ENCODE measurements at places on chromosomes 5 and 9.
A peak's percentile ranks its signal among the peaks of the same experiment; 100 is the strongest.

GRCh38 chr5:95817430-95817829 lies 5.1 kb downstream of the GLRX start:
- peak; percentile 84 for DNase-seq

- DNase-seq: no peak
Measured at GRCh38 chr9:120938851-120939250, 12.3 kb upstream of the TRAF1 start.

- DNase-seq: peak; percentile 85
Measured at GRCh38 chr5:68149189-68149588, 66.4 kb upstream of the PIK3R1 start.

- no peak for DNase-seq
Measured at GRCh38 chr9:126400571-126400970, 73.9 kb downstream of the MVB12B start.

DNA sequence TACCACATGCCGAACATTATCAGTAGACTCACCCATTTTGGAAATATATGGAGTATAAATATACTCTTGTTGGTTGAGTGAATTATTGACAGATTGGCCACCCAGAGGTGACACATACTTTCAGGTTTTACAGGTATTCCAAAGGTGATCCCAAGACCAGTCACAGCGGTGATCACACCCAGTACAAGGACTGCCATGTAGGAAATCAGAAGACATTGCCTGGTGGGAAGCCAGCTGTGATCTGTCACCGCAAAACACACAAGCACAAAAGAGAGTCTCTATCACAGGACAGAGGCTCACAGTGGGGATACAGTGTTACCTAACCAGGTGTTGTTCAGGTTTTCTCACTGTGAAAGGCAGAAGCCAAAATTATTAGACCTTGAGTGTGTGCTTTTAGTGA lies 15.8 kb downstream of the BTF3 start:
- no peak for DNase-seq

- no peak for DNase-seq
Measured at GRCh38 chr9:33289936-33290246, 425 bp upstream of the NFX1 start.

GRCh38 chr9:79858508-79858907 lies 286.7 kb downstream of the TLE4 start:
- peak; percentile 9 for DNase-seq

DNA sequence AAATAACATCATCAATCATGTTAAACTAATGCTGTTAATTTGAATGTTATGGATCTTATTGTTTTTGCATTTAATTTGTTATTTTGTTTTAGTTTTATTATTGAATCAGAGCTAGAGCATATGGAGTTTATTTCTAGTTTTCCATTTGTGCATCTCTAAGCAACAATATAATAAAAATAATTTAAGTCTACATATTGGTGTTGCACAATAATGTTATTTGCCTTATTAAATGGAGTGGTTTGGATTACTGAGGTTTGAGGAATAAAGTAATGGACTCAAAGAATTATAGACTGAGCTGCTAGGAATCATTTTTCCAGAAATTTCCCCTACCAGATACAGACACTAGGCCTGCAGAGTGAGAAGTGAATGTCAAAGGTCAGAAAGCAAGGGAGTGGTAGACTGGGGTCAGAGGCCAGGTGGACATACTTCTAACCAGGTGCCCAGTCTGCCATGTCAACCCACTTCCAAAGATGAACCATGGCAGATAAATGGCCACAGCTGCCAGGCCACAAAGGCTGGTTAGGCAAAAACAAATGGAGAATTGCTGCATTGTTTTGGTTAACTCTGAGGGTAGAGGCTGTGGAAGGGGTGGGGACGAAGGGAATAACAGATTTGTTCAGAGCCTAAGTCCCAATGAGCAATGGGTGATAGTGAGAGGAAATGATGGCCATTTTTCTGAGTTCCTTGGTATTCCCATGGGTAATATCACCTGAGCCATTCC lies 113.1 kb downstream of the FBXL7 start:
- no peak for DNase-seq

DNA sequence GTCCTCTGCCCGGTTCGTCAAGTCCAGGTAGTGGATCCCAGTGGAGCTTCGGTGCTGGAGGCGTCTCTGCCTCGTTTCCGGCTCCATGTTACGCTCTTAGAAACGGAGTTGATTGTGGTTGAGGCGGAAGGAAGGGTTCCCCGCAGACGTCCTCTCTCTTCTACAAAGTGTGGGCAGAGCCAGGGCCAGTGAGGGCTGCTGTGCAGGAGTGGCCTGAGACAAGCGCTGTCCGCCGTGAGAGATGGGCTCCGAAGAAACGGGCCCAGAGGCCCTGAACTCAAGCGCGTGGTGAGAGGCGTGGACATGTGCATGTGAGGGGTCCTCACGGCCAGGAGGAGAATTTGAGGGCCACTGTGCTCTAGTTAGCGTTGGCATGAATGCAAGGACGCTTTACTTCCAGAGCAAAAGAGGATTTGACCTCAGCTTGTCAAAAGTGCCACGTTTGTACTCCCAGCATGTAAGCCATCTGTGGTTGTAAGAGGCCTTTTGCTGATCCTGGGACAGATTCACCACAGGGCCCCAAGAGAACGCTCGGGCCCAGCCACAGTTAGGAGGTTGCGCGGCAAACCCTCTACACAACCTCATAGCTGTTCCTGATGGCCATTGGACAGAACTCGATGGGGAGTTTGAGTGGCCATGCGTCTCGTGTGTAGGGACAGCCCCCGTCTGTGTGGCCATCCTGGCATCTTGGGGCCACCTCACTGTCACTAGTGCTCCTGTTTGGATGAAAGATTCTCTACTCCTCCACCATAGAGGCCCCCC lies 10.2 kb downstream of the MAN1B1 start:
- DNase-seq: no peak

DNA sequence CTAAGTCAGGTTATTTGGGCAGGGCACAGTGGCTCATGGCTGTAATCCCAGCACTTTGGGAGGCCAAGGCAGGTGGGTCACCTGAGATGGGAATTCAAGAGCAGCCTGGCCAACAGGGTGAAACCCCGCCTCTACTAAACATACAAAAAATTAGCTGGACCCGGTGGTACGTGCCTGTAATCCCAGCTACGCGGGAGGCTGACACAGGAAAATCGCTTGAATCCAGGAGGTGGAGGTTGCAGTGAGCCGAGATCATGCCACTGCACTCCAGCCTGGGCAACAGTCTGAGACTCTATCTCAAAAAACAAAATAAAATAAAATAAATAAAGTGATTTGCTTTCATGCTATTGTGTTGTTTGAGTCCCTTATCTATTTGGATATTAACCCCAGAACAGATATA lies 8.2 kb upstream of the FBXW2 start:
- no peak for DNase-seq

DNA sequence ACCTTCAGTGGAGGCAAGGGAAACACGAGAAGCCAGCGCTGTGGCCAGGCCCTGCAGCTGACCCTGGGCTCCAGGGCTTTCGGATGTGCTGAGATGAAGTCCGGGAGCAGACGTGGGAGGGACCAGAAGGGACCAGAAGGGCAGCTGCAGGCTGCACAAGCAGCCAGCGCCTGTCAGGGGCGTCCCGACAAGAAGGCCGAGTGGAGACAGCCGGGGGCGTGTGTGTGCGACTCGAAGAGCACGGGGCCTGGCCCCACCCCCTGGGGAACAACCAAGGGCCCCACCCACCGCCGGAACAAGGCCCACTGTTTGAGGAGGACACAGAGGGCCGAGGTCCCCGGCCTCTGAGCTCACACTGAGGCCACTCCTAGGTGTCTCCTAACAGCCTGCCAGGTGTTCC lies 31.4 kb downstream of the SLC12A7 start:
- DNase-seq: no peak

DNA sequence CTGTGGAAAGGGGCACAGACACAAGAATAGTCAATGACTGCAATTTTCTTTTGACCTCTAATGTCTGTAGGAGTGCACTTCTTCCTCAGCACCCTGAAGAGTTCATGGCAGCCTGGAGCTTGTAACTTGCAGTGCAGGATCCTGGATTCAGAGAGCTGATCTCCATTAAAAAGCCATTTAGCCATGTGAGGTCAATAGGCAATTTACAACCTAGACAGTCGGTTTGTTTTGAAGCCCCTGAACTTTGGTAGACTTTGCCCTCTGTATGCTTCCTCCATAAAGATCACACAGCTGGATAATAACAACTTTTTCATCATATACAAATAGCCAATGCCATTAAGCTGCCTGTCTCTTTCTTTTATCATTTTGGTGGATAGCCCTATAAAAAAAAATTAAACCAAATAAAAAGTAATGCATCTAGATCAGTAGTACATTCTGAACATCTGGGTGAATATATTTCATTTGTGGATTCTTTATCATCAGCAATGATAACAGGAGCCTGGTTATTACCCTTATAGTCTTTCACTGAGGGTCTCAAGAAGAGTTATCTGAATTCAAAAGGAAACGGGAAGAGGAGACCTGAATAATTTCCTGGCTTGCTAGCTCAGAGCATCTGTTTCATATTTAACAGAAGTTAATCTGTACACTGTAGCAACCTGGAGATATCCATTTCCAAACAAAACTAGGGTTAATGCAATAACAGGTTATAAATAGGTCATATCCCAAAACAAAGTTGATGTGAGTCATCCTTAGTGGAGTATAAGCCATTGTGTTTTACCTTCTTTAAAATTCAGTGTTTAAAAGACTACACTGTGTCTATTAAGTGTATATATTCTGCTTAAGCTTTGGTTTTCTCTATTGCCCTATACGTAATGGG lies 193.8 kb upstream of the ACTBL2 start:
- peak; percentile 34 for DNase-seq

DNA sequence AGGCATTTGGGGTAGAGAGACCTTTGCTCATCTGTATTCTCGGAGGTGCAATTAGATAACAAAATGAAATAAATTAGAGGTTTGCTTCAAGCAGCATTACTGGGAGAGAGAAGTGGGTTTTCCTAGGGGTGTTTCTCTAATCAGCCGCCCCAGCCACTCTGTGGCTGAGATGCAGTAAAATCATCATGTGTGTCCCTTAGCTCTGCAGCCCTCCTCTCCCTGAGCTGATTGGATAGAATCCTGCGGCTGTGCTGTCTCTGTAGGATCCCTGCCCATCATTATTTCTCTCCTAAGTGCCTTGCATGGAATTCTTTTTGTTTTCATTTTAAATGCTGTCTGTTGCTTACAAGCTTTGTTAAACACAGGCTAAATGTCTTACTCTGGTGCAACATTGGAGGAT lies 171.4 kb downstream of the SH3GL2 start:
- DNase-seq: no peak

DNA sequence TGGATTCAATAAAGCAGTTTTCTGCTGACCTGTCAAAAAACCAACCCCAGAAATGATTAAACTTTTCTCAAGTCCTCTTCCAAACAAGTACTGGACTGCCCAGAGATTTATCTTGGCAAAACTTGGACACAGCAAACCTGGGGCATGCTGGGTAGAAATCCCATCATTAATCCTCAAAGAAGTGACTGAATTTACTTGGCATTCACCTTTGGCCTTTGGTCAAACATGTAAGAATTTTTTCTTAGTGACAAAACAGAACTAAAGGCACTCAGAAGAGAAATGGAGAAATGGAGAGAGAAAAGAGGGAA lies 248.6 kb upstream of the NREP start:
- DNase-seq: peak; percentile 53

GRCh38 chr5:35404701-35405100 lies 174.4 kb upstream of the PRLR start:
- no peak for DNase-seq

DNA sequence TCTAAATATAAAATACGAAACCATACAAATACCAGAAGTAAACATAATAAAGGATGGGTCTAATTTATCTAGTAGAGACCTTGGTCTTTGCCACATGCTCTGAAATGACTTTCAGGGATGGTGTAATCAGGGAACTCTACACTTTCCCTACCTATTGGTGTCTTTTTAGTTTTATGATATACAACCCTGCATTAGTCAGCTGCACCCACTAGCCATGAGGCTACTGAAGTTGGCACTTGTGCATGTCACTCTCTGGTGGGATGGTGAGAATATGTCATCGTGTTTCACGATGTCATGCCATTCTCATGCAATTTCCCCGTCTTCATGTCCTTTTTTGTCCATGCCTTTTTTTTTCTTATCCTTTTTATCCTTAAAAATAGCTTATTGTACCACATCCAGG lies 234.9 kb upstream of the ACTBL2 start:
- no peak for DNase-seq

DNA sequence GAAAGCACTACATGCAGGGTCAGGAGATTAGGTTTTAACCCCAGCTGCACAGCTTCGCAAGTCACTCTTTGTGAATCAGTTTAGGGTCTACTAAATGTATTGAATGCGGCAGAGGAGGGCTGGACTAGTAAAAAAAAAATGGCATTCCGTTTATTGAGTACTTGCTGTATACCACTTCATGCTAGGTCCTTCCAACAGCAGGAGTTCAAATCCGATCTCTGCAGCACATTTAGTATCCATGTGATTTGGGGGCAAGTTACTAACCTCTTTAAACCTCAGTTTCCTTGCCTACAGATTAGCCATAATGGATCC lies 204.4 kb downstream of the SNCAIP start:
- DNase-seq: no peak

DNA sequence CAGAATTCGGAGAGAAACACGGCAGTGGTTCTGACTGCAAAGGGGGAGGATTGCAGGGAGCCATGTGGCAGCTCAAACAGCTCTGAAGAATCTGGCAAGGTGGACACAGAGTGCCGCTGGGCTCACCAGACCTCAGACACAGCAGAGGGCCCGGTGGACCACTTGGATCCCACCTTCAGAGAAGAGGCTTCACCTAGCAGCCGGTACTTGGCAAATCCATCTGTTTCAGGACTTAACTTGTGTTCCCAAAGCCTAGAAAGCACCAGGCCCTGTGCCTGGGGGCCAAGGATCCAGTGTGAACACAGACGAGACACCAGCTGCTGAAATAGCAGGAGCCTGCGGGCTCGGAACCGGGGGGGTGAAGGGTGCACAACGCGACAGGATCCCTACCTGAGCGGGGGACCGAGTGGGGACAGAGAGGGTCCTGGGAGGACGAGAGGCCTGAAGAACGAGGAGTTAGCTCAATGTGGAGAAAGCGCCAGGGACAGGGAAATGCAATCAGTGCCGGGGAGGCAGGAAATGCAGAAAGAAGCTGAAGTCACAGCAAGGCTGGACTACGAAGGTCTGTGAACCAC lies 44.6 kb downstream of the BTNL9 start:
- no peak for DNase-seq

- peak; percentile 44 for DNase-seq
Measured at GRCh38 chr9:19994296-19994695, 205.5 kb upstream of the SLC24A2 start.

- DNase-seq: no peak
Measured at GRCh38 chr9:99201603-99202002, 20.1 kb downstream of the ALG2 start.

DNA sequence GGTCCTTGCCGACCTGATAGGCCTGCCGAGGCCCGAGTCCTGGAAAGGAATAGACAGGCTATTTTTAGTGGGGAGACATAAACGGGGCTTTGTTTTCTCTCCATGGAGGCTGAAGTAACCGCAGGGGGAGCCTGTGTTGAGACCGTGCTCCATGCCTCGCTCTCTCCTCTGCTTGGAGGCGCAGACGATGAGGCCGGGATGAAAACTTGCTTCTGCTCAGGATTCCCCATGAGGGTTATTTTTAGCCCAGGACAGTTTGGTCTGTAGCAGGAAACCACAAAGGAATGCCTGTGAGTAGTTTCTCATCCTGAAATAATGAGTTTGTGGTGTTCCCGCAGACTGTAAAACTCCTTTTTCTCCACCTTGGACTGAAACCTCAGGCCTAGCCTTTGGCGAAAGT lies 81.9 kb upstream of the RARS1 start:
- peak; percentile 93 for DNase-seq

GRCh38 chr5:2563046-2563445 lies 188.4 kb downstream of the IRX2 start:
- DNase-seq: no peak

Data from iris pigment epithelial cell (primary cell).